ENCODE measurements at places on chromosomes 2 and 18.

DNA sequence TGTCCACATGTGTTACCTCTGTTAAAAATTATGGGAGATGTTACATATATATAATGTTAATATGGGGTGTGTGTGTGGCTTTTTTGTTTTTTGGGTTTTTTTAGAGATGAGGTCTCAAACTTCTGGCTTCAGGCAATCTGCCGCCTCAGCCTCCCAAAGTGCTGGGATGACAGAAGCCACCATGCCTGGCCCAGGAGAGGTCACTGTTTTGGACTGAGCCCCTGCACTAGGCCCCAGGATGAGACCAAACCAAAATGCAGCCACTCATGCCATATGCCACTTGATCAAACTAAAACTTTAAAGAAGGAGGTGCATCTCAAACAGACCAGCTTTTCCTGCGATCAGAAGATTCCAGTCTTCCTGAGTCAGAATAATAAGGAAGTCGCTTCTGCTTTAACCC is 2.5 kb downstream of the ADI1 start:
- peak; percentile 2 for DNase-seq

DNA sequence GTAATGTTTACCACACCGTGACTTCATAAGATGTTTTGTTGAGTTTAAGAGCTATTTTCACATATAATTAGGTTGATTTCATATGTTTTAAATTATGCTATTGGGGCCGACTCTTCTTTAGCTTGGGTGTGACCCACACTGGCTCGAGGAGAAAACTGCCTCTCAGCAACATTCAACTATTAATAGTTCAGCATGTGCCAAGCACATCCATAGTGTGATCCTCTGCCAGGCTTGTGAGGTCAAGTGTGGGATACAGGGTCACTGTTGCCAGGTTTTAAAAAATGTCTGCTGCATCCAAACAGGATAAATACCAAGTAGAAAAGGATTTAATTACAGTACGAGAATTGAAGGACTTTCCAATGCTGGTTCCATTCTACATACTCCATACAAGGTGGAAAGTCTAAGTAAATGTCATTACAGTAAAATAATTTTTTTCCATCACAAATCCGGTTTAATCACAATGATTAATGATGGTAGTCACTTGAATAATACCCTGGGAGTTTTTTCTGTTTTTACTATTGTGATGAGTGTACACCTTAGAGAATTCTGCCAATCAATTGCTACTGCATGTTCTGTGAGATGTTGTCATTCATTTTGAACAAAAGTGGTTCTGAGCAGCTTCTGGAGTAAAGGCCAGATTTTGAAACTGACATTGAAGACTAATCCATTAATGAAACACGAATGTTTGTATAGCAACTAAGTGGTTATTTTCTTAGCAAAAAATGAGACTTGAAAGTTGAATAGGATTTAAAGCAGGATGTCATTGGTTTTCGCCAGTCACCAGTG is 84.5 kb downstream of the ABI2 start:
- DNase-seq = no peak

GRCh38 chr18:35473562-35473961 is 24.2 kb downstream of the INO80C start:
- no peak for DNase-seq

DNA sequence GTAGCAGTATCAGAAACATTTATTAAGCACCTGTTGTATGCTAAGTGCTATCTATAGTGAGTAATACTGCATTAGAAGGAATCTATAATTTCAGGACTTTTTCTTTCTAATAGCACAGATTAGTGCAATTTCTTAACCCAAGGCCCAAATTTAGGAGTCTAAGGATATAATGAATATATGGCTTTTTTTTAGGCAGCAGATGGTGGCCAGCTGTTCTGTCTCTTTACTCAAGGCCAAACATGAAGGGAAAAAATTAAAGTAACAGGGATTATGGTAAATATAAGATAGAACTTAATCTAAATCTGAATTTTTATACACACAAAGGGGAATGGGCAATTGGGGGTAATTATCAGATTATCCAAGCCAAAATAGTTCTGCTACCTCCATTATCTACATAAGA is 230.6 kb upstream of the SP5 start:
- no peak for DNase-seq

DNA sequence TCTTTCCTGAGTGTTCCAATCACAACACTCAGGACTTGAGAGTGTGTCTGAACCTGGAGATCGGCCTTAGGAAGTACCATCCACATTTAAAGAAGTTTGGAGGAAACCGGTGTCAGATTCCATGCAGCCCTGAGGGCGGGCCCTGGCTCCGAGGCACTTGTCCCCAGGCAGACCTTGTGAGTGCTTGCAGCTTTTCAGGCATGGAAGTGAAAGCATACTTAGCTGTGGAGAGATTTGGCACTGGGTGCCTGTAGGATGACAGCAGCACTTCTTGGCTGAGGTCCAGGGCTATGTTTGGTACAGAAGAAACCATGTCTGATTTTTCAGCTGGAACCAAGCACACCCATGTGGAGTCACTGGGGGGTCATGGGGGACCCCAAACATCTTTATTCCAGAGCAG is 230.8 kb downstream of the SEPTIN10 start:
- no peak for DNase-seq

DNA sequence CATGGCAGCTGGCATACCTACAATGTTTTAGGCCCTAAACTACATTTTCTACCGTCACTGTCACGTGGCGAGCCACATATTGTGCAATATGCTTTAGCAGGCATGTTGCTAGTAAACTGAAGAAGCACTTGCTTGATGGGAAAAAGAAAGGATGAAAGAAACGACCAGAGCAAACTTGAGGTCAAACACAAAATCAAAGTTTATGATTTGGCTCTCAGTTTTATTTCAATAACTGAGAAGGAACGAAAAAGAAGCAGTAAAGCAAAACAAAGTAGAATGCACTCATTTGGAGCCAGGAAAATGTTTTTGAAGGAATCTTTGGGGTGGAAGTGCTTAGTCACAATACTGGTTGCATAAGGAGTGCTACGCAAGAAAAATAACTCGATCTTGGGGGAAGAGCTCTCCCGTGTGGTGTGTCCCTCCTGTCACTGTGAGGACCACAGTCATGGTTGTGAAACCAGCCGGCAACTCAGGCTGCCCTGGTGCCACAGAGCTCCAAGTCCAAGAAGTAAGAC is 349.8 kb downstream of the RBM43 start:
- peak; percentile 27 for DNase-seq

- no peak for DNase-seq
Measured at GRCh38 chr2:159096901-159097300, 128.5 kb downstream of the TANC1 start.

- no peak for DNase-seq
Measured at GRCh38 chr2:74851191-74851566, 17.3 kb downstream of the HK2 start.

GRCh38 chr2:215038421-215038820 is 100.0 kb downstream of the ABCA12 start:
- no peak for DNase-seq

- DNase-seq = peak; percentile 13
Measured at GRCh38 chr2:221204699-221205098, 367.4 kb downstream of the EPHA4 start.

DNA sequence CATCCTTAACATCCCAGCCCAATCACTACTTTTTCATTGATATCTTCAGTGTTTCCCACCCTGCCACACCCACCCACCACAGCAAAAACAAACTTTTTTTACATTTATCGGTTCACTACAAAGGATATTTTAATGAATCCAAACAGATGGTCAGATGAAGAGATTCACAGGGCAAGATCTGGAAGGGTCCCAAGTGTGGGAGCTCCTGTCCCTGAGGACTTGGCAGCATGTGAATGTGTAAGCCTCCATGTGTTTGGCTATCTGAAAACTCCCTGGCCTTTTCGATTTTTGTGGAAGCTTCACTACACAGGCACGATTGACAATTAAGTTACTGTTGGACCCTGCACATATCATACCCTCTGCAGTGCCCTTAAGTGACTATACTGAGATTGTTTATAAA is 48.1 kb upstream of the CRIM1 start:
- no peak for DNase-seq

Measured in WERI-Rb-1 (cell line).